Spinal cord (tissue), 10 donors: ENCODE measurements at places on chromosomes 5 and 9. TPM values are rescaled to one million over a fixed set of nuclear protein-coding genes. Genes with fewer than 3 reads are reported as not detected.

The DIMT1 gene
- 46.4 TPM for polyA plus RNA-seq

The ZNF462 gene
- 35.7 TPM for polyA plus RNA-seq

The XPA gene
- polyA plus RNA-seq, result 30.5 TPM

The DHFR gene
- polyA plus RNA-seq, result 47.9 TPM

The AFAP1L1 gene
- polyA plus RNA-seq, result 19.7 TPM

The WWC1 gene
- polyA plus RNA-seq, result 38.7 TPM

The PNPLA7 gene
- 6.5 TPM for polyA plus RNA-seq

The RPL35 gene
- polyA plus RNA-seq, result 840 TPM

The UNC5A gene
- polyA plus RNA-seq, result 18.2 TPM

The RASGEF1C gene
- 9.4 TPM for polyA plus RNA-seq

The CERT1 gene
- 39.5 TPM for polyA plus RNA-seq
